NCI-H146 (cell line): ENCODE measurements at places on chromosomes 2 and 18.
A peak's percentile ranks its signal among the peaks of the same experiment; 100 is the strongest.

DNA sequence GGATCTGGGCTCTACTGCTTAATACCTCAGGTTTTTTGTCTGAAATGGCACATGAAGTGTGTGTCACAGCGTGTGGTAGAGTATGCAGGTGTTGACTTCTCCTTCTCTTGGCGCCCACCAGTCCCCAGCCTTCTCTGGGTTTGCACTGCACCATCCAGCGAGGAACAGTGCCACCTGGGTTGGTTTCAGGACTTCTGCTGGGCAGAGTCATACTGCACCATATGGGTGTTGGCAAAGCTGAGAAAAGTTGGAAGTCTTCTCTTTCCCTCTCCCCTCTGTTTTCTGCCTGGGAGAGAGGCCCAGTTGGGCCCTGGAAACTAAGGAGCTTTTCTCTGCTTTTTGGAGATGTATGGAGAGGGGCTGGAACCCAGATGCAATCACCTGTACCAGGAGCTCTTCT lies 43.8 kb downstream of the TMEM185B start:
- no peak for DNase-seq

DNA sequence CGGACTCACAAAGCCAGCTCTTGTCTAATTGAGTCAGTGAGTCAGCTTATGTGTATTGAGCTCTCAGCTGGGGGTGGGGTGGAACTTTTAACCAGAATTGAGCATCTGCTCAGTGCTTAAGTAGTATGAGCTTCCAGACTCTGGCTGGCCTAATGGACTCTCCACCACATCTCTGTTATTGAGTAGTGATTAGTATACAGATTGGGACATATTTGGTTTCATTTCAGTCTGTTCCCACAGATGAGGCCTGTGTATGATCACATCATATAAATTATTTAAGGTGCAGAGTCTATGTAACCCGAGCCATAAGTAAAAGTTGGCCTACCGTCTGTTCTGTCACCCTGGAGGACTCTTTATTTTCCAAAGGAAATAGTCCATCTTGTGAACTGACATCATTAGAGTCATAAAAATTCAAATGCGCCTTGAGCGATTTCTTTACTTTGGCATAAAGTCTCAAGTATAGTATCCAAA lies 152.1 kb downstream of the THSD7B start:
- no peak for DNase-seq

GRCh38 chr2:218125626-218126080 lies at the start of gene CXCR2:
Gene CXCR2, plus strand, starts transcription at chr2:218126028. Its CDS starts 8,774 bp downstream, at chr2:218134802.
- no peak for DNase-seq

- DNase-seq = no peak
Measured at GRCh38 chr2:46574457-46575355, 95.3 kb downstream of the TMEM247 start.

- DNase-seq = peak; percentile 39
Measured at GRCh38 chr2:234288974-234289455, 207.9 kb downstream of the ARL4C start.

GRCh38 chr18:57743008-57743407 lies 60.1 kb downstream of the ATP8B1 start:
- DNase-seq = peak; percentile 36

GRCh38 chr2:18662689-18663088 lies 73.3 kb upstream of the NT5C1B start:
- DNase-seq = no peak

- no peak for DNase-seq
Measured at GRCh38 chr2:184729581-184729980, 131.3 kb downstream of the ZNF804A start.

DNA sequence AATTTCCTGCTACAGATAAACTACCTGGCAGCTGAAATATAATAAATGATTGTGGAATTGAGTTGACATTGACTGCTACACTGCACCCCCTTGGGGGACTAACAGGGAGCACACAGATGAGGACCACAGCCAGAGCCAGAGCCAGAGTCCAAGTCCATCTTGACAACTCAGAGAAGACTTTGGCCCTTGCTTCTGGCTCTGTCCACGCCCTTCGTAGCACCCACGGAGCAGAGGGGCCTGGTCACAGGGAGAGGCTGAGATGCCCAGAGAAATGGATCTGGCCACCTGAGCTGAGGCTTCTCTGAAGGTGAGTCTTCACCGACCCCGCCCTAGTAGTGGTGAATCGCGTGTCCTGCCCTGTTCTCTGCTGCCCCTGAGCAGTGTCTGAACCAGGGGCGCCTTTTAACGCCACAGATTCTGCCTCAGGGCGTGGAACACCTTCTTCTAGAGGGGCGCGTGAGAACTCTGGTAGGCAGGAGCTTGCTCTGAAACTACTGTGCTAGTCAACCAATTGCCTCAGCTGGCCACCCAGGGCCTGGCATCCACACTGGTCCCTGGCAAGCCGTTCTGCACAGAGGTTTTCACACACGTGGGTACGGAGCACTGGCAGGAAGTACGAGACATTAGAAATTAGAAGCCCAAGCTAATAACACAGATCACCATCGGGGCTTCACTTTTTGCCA lies 35.7 kb upstream of the MAT2A start:
- DNase-seq = no peak
